Activated T-cell treated with anti-CD3 and anti-CD28 coated beads, Interleukin-2, amount 50 U/mL, for 72 hours (primary cell): ENCODE measurements at places on chromosomes 6 and 20. TPM values are rescaled to one million over a fixed set of nuclear protein-coding genes. Genes with fewer than 3 reads are reported as not detected.

PNLDC1 gene
- 0.62 TPM for total RNA-seq

FUCA2 gene
- total RNA-seq = 14.0 TPM

GSTA2 gene
- total RNA-seq = not detected

HTR1E gene
- not detected for total RNA-seq

IMPG1 gene
- total RNA-seq = not detected

PGC gene
- total RNA-seq = not detected
